GM12864 (cell line): ENCODE measurements at places on chromosomes 7 and 10.

DNA sequence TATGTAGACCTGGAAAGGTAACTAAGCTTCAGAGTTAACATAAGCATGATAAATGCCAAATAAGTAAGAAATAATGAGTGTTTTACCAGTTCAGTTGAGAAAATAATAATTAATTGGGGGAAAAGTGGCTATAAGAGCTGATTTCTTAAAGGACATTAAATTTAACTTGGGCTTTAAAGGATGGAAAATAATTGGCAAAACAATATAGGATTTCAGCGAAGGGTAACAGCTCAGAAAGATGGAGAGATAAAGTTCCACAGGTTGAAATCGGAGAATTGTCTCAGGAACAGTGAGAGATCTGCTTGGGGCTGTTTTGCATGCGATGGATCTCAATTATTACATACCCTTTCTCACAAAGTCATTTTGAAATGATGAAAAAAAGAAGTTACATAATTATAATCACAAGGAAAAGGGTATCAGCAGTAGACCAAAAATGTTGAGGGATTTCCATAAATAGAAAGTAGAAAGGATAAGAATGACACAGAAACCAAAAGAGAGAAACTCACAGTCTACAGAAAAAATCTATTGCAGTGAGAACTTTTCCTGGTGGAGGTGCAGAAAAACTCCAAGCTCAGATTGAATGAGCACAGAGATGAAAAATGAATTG is 40.1 kb upstream of the ITGB8 start:
- DNase-seq = no peak

DNA sequence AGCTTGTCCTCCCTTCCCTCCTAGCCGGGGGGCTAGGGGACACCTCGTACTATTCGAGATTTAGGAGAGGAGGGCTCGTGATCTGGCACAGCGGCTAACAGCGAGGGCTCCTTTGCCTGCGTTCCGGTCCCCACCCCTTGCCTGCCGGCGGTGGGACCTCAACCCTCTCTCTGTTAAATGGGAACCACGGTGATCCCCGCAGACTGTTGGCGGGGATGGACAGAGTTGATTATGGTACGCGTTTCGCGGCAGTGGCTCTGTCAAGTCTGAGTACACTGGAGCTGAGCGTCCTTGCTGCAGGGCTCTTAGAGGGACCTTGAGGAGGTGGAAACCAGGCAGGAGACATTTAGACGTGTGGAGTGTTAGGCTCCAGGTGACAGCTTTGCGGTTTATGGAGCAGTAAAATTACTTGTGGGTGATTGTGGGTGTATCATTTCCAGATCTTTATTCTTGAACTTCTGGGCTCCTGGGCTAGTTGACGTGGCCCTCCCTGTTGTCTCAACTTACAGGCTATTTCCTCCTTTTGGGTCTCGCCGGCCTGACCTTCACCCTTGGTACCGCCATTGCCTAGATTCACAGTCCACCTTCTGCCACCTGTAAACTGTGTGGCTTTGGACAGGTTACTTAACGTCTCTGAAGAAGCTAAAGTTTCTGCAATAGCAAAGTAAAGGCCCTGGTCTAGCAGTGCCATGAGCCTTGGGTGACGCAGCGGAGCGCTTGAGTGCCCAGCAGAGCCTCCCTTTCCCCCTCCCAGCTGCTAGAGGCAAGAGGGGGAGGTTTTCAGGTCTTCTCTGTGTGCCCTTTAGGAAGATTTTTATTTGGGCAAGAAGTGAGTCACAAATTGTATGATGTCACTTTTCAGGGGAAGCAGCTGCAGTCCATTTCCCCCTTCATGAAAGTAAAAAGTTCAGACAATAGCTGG is 739 bp downstream of the CASP7 start:
- peak; percentile 46 for DNase-seq

DNA sequence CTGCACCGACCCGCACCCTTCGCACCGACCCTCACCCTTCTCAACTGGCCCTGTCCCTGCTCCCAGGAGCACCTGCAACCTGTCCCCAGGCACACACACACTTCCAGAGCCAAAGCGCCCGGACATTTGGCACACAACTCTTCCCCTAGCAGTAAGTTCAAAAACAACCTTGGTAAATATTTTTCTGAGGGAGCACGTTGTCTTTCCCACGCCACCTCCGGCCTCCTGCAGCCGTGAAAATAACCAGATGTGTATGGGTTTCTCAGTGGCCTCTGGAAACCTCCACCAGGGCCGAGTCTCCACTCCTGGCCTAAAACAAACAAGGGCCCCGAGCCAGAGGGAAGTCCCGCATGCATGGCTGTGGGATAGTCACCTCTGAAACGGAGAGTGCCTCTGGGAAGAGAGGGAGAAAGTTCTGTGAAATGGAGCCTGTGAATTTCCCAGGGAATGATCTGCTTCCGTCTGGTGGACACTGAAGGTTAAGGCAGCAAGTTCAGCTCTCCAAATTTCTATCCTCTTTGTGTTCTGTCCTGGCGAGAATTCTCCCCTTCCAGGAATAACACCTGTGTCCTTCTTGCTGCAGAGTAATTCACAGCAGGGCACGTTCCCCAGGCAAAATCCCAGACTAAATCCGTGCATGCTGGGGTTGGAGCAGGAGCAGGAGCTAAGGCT is 15.8 kb downstream of the PODXL start:
- no peak for DNase-seq

GRCh38 chr10:116691635-116692034 is 50.7 kb downstream of the HSPA12A start:
- no peak for DNase-seq
